ENCODE measurements at places on chromosomes 7 and 10.

DNA sequence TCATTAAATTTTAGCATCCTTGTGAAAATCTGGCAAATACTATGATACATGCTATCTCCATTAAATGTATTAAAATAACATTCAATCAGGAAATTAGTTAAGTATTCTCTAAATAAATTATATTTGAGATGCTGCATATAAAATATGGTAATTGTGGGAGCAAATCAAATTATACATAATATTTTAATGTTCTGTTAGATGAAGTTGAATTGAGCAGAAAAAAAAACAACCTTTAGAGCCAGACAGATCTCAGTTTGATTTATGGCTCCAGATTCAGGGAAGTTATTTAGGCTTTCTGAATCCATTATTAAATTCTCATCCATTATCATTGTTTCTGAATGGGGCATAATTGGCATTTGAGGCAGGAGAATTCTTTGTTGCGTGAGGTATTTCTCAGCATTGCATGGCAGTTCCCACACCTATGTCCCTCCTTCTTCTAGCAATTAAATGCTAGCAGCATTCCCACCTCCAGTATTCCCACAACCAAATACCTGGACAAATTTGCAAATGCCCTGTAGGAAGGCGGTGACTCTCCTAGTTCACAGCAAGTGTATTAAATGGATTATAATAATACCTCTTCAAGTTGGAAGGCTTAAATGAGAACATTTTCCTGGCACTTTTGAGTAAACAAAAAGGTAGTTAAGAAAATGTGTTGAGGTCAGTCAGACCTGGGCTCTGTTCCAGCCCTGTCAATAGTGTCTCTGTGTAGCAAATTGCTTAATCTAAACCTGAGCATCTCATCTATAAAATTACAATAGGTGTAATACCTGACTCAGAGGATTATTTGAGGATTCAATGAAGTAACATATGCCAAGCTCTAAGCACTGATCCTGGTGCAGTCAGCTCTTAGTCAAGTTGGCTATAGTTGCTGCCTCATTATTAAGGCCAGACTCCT lies 108.9 kb downstream of the RNLS start:
- no peak for DNase-seq

DNA sequence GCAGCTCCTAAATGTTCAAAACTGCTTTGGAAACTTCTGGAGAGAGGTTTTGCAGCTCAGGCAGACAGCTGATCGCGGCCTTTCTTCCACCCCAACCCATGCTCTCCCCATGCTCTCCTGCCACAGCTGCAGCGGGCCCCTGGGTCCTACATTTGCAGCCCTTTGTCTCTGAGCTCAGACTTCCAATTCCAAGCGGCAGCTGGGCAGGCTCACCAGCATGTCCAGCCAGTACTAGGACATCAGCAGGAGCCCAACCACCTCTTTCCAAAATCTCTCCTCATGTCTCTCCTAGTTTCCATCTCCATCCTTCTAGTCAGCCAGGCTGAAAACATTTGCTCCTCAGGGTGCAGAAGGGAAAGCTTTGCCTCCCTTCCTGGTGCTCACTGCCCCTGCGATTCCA lies 6.0 kb downstream of the LEP start:
- no peak for DNase-seq

GRCh38 chr10:69541463-69541862 lies 31.8 kb downstream of the NEUROG3 start:
- no peak for DNase-seq

DNA sequence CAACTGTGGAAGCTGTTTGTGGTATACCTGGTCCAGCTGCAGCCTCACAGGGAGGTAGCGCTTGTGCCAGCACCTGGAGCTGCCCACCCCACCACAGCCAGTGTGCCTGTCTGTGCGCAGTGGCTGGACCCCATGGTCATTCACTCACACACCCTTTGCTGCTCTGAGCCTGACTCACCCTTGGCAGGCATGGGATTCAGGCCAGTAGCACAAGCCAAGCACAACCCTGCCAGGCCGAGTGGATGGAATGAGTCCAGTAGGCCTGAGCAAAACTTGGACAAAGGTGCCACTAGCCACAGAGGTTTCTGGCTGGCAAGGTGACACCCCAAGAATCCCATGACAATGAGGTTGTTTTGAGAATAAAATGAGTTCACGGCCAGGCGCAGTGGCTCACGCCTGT lies 19.0 kb downstream of the RBM48 start:
- DNase-seq: peak; percentile 10

- no peak for DNase-seq
Observed at GRCh38 chr7:30224511-30225062, 59.8 kb upstream of the ZNRF2 start.

- no peak for DNase-seq
Observed at GRCh38 chr10:34475274-34475646, 339.8 kb downstream of the PARD3 start.

DNA sequence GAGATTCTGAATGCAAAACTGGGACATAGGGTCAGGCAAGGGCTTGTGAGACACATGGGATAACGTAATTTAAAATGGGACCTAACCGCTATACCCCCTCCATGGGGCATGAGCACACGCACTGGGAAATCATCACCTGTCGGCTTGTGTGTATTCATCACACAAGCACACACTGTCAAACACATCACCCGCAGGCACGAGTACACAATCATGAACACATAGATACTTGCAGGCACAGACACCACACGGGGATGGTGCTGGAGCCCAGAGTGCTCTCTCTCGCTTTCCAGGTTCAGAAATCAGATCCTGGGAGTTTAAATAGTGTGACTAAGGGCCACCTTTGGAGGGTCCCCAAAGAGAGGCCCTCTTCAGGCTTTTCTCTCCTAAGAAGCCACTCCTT lies 19.6 kb upstream of the TLX1 start:
- no peak for DNase-seq

Measured in caudate nucleus (tissue), 63 donors.